ENCODE measurements at places on chromosomes 7 and 10. TPM values are rescaled to one million over a fixed set of nuclear protein-coding genes. Genes with fewer than 3 reads are reported as not detected.

Gene KCNH2
- total RNA-seq = not detected

Gene MAT1A
- total RNA-seq = not detected

Gene PLXNA4
- 1.6 TPM for total RNA-seq

Gene FBXW4
- total RNA-seq = 46.2 TPM

Gene CREB3L2
- total RNA-seq = 29.0 TPM
